ENCODE measurements at places on chromosomes 6 and 20.

- no peak for DNase-seq
These were observed 2.8 kb upstream of the MYO6 start for GRCh38 chr6:75746221-75746620.

DNA sequence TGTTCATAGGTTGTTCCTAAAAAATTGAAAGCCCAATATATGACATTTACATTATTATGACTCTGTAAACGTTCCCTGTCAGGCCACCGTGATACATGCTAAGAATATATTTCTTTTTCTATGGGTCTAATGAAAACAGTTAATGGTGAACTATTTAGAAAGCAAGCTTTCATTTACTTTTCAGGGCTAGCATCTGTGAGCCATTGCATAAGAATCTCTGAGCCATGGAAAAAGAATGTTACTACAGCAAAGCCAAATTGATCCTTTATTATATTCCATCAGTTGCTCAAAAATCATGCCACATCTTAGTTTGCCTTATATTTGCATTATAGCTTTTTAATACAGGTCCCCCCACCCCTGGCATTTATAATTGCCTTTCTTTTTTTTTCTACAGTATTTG is 275.5 kb downstream of the ZFAND3 start:
- DNase-seq = no peak

DNA sequence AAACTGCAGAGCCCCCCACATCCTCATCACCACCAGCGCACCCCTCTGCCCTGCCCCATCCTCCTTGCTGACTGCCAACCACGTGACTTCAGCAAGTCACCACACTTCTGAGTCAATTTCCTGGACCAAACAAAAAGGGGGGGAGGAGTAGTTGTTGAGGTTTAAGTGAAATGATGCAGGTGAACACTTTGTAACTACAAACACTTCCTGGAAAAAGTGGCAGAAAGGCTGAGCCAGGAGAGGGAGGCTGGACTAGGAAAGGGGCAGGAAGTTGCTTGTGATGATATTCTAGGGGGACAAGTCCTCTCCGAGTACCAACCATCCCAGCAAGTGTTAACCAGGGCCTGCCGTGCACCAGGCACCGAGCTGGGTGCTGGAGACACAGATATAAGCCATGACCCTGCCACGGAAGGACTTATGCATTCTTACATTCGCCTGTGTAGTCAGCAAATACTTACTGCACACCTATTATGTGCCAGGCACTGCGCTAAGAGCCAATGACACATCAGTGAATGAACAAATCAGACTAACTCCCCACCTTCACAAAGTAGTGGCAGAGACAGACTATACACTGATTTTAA is 67.3 kb downstream of the PREX1 start:
- DNase-seq = peak; percentile 38

GRCh38 chr6:157675831-157676230 is 147.2 kb upstream of the SNX9 start:
- DNase-seq = no peak

DNA sequence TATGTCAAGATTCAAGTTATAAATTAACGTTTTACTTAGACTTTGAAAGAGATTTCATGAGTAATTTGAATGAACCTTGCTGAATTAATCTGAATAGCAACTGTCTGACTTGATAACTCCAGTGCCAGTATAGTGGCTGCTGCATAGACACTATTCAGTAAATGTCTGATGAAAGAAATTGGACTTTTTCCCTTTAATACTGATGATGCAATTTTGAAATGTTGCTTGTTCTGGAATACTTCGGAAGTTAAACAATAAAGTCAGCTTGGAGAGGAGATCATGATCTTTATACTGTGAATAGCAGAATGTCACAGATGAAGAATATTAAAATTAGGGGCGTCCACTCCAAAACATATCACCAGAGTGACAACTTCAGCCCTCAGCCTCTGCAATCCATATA is 3.6 kb upstream of the PGBD1 start:
- DNase-seq = no peak

DNA sequence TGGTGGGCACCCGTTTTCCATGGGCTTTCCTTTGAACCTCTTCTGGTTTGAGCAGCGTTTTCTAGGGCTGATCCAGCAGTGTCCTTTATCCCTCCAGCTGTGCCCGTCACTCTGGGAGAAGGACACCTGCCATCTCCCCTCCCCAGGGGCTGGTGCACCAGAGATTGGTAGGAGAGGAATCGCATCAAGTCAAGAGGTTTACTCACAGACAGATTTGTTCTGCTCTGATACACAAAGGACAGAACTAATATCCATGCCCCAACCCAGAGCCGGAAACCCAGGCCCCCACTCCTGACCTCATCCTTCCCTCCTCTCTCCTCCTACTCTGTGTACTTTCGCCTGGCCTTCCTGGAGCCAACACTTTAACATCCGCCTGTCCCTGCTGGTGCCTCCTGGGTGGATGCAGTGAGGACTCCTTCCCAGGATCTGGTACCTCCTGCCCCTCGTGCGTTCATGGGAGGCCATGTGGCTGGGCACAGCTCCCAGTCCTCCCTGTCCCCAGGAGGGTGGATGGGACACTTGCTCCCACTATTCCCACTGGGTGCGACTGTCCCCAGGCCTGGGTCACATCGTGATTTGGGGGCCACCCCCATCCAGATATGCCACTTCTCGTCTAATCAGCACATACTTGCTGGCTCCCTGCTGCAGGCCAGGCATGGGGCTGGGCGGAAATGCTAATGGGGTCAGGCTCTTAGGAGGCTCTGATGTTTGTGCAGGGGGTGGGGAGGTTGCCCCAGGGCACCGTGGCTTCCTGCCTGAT is 286.3 kb downstream of the CDH4 start:
- no peak for DNase-seq

GRCh38 chr6:33994472-33995308 is 151.2 kb downstream of the GRM4 start:
- DNase-seq = no peak

- DNase-seq = no peak
These were observed 245.9 kb downstream of the DLL1 start for GRCh38 chr6:170044836-170045562.

DNA sequence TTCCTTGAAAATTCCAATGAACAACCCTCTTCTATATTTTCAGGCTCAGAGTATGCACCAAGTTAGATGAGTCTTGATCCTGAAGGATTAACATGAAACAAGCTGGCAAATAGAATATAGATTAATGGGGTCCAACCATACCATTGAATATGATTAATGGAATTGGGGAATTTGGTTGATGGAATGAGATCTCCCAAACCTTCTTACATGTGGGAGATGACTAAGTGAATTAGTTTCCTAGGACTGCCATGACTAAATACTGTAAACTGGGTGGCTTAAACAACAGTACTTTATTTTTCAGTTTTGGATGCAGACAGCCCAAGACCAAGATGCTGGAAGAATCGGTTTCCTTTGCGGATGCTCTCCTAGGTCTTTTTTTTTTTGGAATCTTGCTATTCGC is 347.0 kb downstream of the QKI start:
- no peak for DNase-seq

- no peak for DNase-seq
These were observed 16.9 kb upstream of the THEMIS start for GRCh38 chr6:127917766-127918165.

- DNase-seq = no peak
These were observed 16.1 kb downstream of the PPIL1 start for GRCh38 chr6:36858407-36858981.

- DNase-seq = no peak
These were observed 76.5 kb downstream of the TULP4 start for GRCh38 chr6:158388727-158389126.

DNA sequence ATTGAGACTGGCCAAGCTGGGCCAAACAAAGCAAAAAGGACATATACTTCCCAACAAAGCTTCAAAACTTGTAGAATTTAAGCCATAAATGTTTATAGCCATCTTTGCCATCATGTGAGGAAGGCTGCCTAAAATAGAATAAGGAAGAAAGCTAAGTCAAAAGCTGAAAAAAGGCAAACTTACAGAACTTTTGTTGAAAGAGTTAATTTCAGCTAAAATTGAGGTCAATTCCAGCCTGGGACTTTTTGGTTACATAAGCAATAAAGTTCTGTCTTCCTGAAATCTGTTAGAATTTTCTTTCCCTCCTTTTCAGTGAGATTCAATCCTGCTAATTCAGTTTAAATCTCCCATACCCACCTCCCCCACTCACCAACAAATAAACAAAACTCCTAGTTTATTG is 227.9 kb upstream of the MARCKS start:
- no peak for DNase-seq

GRCh38 chr6:107386340-107386739 is 73.0 kb downstream of the PDSS2 start:
- no peak for DNase-seq

- DNase-seq = no peak
These were observed 34.2 kb downstream of the ANKRD60 start for GRCh38 chr20:58194175-58194791.

GRCh38 chr6:50657513-50657912 is 55.8 kb upstream of the TFAP2D start:
- no peak for DNase-seq

DNA sequence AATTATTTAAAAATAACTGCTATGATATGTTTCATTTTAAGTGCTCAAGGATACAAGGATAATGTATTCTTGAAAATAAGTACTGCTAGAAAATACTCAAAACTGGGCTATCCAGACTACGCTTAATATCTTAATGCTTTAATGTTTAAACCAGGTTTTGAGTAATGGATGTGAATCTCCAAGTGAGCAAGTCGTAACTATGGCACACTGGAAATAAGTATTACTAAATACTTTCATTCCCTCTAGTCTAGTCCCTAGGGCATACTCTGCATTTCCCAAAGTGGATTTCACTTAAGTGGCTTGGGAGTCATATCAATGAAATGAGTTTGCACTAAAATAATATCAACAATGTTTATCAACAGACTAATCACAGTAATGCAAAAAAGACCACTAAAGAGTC is 48.1 kb downstream of the HMGCLL1 start:
- DNase-seq = no peak

DNA sequence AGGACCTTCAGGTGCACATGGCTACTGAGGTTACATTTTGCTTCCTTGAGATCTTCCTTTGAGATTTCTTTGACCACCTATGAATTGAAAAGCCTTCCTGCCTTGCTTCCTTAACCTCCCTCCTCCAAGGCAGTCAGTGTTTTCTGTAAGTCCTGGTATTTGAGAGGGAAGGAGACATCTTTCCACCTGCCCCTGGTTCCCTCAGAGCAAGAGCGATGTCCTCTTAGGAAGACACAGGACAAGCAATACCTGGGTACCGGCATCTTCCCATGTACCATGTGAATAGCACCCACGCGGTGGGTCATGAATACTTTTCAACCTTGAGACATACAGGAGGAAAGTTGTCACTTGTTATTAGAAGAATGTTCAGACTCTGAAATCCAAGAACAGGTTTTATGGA is 37.1 kb downstream of the GINS1 start:
- DNase-seq = no peak

DNA sequence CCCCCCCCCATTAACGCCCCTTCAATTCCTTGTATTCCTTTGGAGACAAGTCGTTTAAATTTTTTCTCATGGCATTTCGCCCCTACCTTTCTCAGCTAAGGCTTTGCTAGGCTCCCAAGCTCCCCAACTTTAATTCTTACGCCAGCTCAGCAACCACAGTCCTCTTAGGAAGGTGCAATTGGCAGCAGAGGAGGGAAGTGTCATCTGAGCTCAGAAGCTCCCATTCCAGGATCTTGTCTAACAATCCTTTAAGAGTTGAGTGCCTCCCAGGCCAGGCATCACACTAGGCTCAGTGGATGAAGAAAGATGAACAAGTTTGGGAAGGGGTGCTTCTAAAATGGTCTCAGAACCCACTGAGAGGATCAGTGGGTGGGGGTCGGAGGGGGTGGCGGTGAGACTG is 131.2 kb upstream of the AKAP12 start:
- DNase-seq = no peak

DNA sequence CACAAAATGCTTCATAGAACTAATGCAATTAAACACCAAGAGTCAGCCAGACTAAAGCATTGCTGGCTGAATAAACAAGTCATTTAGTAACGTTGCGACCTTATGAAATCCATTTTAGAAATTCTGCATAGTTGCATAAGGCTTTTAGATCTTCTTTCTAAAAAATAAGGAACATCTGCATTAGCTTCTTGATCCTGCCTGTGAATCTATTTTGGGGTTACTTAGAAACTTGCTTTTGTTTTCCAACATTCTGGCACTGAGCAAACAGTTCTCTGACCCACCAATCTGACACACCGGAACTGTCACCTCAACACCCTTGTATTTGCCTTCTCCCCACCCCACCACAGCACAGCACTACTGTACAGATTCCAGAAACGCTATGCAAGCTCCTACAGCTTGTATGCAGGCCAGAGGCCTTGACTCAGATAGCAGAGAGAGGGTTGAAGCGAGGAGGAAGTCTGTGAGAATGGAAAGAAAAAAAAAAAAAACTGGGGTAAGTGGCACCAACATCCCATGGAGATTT is 55.0 kb downstream of the KIF13A start:
- no peak for DNase-seq

- no peak for DNase-seq
These were observed 26.7 kb upstream of the IRF4 start for GRCh38 chr6:364609-365540.

DNA sequence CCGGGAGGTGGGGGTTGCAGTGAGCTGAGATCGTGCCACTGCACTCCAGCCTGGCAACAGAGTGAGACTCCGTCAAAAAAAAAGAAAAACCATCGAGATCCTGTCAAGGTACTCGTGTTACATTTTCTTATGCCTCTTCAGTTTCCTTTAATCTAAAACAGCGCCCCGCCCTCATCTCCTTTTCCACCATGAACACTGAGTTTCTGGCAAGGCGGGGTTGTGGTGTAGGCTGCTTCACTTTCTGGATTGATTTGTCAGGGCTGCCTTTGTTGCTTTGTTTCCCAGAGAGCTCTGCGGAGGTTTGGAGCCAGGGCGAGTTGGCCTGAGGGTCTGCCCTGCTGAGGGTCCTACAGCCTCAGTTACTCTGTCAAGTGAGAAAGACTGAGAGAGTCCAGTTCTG is 8.9 kb downstream of the ITPR3 start:
- no peak for DNase-seq

- DNase-seq = no peak
These were observed 237.4 kb upstream of the GMDS start for GRCh38 chr6:2482773-2483172.

DNA sequence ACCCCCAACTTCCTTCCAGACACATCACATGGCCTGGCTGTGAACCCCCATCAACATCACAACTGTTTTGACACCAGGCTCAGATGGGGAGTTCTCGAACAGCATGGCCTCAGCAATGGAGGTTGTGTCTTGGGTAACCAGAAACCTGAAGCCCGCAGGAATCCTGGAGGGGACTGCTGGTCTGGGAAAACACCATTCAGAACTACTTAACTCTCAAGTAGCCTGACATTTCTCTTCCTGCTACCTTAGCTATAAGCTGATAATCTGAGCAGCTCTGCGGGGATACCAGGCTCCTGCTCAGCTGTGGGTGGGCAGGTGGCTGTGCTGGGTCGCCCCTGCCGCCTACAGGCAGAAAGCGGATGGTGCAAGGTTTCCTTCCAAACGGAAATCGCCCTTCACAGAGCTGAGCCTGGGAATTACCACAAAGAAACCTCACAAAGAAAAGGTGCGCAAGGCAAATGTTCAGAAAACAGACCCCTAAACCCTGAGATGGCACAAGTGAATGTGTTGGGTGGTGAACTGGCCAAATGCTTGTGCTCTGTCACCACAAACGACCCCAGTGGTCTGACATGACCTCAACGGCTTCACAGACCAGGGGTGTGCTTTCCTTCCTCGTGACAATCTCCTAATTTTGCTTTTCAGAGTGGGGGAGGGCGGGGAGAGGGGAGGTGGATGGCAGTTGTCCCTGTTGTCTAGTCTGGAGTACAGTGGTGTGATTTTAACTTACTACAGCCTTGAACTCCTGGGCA is 29.5 kb downstream of the SNX5 start:
- peak; percentile 29 for DNase-seq

Data from activated T-cell treated with anti-CD3 and anti-CD28 coated beads for 48 hours (primary cell).